Natural killer cell (primary cell): ENCODE measurements at places on chromosomes 7 and 10.

GRCh38 chr7:158408318-158408920, 179.2 kb downstream of the PTPRN2 start:
- no peak for DNase-seq

GRCh38 chr10:80633383-80633860, 95.7 kb downstream of the SH2D4B start:
- DNase-seq, result no peak

DNA sequence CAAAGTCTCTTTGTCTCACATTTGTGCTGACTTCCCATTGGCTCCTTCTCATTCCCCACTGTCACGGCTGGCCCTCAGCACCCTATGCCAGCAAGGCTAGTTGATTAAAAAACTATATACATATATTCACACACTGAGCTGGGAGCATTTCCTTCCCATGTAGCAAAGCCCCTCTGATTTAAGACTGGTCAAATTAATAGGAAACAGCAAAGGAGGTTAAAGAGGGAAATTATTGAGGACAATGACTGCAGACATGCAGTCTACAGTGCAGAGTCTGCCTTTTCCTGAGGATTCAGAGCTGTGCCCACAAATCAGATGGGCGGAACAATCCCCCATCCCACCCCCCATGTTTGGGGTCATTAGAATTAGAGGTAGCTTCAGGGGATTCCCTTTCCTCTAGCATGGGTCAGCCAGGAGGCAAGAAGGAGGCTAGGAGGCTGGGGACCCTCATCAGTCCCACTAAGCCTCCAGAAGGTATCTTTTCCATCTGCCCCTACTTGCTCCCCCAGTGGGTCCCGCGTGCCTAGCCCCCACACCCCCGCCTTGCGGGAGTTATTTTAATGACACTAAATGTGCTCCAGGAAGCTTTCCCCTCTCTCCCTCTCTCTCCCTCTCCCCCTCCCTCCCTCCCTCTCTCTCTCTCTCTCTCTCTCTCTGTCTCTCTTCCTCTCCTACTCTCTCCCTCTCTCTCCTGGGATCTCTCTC, 9.8 kb upstream of the DLX6 start:
- no peak for DNase-seq

- DNase-seq, result no peak
These were observed 180.8 kb downstream of the CUX1 start for GRCh38 chr7:101998029-101998905.

- DNase-seq, result no peak
These were observed 6.7 kb downstream of the FRAT1 start for GRCh38 chr10:97325754-97326153.

DNA sequence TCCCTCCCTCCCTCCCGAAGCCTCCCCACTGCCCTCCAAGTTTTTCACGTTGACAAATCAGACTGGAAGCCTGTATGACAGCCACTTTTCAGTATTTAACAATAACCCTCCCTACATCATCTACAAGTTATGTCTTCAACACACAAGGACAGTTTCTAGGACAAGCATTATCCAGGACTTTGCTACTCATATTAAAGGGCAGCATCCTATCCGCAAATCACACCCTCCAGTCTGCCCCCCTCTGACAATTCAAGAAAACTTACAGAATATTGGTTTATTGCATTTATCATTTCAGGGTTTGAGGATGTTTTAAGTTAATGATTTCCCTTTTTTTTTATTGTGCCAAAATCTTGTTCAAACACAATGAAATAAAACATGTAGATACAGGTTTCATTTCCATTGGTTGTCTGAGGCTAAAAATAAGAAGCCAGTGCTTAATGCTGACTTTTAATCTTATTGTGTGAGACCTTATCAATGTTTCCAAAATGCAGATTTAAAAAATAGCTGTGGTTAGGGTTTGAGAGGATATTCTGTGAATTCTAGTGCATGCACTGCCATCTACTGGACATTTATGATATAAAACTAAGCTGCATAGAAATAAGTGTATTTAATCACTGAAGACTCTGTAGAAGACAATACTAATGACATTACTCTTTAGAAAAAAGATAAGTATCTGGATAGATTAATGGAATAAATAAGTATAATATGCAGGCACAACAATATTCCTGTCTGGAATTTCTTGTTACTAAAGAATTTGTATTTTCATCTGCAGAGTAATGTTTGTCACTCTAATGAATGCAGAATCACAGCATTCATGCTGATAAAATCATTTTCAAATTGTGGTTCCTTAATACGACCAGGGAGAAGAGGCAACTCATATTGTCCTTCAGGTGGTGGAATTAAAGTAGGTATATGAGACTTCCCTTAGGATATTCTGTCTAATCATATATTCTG, 64.1 kb downstream of the CAV1 start:
- DNase-seq, result peak; percentile 67

GRCh38 chr10:6543431-6544005, 36.6 kb downstream of the PRKCQ start:
- DNase-seq, result peak; percentile 81

DNA sequence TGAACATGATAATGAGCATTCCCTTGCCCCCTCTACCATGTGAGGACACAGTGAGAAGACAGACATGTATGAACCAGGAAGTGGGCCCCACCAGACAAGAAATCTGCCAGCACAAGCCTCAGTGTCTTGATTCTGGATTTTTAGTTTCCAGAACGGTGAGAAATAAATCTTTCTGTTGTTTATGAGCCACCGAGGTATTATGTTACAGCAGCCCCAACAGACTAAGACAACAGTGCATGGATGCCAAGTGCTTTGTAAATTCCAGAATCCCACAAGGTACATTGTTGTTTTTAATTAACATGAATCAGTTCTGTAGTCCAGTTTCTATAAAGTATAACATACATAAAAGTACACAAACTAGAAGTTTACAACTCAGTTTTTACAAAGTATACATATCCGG, 162.2 kb downstream of the ARHGAP21 start:
- no peak for DNase-seq

DNA sequence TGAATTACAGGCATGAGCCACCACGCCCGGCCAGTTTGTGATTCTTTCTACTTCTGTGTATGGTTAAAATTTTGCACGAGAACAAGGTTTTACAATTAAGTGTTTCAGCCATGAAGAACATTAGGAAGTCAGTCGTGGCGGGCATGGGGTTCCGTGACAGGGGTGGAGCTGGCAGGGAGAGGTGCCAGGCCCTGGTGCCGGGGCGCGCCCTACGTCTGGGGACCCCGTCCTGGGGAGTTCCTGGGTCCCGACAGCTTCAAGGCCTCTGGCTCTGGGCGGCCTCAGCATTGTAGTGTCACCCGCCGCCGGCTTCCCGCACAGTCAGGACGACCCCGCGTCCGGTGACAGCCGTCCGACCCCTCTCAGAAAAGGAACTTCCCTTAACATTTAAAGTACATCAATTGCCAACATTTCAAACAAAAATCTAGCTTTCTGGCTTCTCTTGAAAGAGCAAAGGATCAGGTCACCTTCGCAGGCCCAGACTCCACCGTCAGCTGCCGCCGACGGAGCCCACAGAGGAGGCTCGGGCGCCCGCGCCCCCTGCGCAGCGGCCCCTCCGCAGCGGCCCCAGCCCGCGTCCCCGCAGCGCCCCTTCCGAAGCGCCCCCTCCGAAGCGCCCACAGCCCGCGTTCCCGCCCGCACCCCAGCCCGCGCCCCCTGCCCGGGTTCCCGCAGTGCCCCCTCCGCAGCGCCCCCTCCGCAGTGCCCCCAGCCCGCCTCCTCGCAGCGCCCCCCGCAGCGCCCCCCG, 23.2 kb upstream of the MKI67 start:
- peak; percentile 7 for DNase-seq

DNA sequence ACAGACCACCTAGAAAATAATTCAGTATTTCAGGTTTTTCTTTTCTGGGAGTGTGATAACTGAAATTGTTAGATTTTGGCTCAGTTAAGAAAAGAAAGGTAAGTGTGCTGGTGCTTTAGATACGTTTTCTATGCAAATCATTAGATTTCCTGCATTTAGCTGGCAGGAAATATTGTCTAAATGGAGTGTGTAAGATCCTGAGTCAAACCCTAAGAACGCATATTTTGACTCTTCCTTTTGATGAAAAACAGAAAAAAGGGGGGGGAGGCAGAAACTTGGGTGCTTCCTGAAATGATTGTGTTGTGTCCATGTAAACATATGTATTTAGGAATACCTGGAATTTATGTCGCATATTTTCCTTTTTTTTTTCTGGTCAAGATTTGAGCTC, 1.2 kb downstream of the GRK5 start:
- peak; percentile 38 for DNase-seq

DNA sequence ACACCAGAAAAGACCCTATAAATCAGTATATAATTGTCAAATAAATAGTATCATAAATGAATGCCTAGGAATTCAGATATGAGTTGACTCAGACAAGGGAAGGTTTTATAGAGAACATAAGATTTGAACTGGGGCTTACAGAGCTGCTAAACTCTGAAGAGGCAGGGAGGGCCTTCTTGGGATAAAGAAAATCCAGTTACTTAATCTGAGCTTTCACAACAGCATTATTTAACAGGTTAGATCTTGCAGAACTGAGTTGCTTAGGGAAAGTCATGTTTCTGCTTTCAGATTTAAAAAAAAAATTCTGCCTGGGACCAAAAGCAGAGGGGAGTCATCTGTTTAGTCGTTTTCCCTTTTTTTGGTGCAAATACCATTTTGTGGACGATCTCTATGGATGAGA, 594.8 kb upstream of the FZD8 start:
- DNase-seq, result no peak

DNA sequence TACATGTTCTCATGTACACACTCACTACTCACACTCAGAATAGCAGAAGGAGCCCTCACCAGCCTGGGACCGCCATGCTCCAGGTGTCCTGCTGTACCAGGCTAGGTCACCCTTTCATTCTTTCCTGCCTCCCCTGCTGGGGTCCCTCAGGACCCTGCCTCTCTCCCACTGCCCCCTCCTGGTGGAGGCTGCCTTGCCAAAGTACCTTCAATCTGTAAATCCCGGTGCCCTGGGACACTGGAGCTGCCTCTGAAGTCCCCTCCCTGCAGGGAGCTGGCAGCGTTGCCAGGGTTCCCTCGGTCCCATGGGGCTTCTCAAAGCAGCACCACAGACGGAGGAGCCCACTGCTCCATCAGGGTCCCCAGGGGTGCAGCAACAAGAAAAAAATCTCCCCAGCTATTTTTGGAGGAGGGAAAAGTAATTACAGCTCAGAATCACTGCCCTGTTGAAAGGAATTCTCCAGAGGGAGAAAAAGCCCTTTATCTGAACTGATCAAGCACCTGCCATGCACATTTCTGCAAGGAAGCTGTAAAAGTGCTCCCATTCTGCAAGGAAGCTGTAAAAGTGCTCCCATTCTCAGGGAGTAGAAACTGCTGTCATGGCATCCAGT, 259.9 kb downstream of the PTPRN2 start:
- no peak for DNase-seq

- no peak for DNase-seq
These were observed 208.0 kb upstream of the FERD3L start for GRCh38 chr7:19353180-19353579.

- no peak for DNase-seq
These were observed 100.5 kb downstream of the GLRX3 start for GRCh38 chr10:130236711-130237110.

DNA sequence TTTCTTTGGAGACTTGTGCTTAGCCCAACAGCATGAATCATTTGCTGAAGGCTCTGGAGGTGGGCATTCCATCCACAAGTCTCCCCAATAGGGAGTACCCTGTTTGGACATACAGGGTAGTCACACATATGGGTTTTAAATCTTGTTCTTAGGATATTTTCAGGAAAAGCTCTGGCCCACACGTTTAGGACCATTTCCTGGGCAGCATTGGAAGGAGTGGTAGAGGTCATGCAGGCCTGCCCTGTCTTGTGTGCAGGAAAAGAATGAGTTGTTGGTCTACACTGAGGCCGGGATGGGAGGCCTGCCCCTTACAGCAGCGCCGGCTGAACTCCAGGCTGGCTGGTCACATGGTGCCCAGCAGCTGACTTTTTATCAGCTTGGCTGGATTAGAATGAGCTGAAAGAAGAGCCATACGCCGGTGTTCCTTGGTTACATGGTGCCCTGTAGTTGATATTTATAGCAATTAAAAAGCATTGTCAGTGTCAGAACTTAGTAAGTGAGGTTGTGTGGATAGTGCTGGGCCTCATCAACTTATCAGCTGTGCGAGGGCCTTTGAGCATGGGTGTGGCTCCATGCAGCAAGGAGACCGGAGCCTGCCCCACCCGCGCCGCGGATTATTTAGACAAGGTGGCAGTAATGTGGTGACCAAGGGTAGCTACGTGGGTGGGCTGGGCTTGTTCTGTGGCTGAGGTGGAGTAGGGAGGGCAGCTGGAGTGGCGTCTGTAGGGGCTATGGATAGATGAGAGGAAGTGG, 28.6 kb downstream of the OGDH start:
- peak; percentile 60 for DNase-seq

- DNase-seq, result no peak
These were observed 12.2 kb downstream of the PLXDC2 start for GRCh38 chr10:19828278-19829049.

DNA sequence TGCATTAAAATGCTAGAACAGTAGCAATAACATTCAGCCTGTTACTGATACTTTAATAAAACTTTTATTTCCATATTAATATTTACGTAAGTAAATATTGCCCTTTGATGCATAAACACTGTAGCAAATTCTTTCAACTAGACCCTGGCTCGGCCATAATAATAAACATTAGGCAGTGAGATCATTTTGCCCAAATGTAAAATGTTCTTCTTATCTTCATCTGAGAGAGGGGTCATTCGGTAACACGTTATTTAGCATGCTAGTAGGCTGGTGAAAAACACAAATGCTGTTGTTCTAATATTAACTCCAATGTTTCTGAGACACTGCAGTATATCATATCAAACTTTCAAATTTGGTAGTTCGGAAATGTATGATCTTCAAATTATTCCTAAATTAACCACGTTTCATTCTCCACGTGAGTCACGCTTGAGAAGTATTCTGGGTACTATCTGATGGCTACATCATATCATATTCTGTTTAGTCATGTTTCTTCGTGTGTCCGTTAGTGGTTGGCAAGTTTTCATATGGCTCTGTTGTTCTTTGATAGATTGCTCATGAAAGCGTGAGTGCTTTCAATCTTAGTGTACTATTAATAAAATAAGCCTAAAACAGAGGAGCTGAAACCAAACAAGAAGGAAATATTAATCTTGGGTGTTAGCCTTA, 145.8 kb downstream of the NSUN6 start:
- no peak for DNase-seq

GRCh38 chr7:14761510-14762296, 140.8 kb downstream of the DGKB start:
- DNase-seq, result no peak
